Peyer's patch (tissue), 4 donors: ENCODE measurements at places on chromosomes 4 and X. TPM values are rescaled to one million over a fixed set of nuclear protein-coding genes. Genes with fewer than 3 reads are reported as not detected.
A peak's percentile ranks its signal among the peaks of the same experiment; 100 is the strongest.

DNA sequence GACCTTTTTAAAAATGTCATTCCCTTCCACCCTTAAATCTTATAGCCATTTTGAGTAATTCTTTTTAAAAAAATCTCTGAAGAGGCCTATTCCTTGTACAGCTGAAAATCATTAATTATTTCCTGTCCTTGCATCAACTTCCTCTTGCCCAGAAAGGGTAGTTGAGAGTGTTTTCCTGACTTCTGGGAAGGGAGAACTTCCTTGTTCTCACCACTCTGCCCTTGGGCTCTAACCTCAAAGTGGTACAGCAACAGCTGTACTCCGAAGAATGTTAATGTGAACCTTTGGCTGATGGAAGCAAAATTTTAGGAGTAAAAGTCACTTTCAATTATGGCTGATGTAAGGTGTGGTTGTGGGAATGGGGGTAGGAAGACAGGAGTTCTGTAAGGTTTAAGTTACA, 15.1 kb upstream of the FABP2 start:
- no peak for DNase-seq

COL25A1 gene
- not detected for total RNA-seq

DNA sequence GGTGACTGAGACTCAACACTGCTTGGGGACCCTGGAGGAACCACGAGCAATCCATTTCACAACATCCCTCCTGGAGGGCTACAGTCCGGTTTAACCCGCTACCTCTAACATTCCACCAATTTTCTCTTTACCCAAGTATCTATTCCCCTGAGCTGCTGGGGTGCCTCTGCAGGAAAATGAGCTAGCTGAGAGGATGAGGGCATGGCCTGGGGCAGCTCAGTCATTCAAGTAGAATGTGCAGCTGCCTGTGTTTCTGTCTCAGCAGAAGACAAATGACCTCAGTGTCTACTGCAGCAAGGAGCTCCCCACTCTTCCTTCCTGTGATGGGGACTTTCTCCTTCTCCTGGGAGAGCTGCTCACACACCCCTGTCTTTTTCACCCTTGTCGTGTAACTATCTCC, 120.8 kb downstream of the ZNF518B start:
- no peak for DNase-seq

DNA sequence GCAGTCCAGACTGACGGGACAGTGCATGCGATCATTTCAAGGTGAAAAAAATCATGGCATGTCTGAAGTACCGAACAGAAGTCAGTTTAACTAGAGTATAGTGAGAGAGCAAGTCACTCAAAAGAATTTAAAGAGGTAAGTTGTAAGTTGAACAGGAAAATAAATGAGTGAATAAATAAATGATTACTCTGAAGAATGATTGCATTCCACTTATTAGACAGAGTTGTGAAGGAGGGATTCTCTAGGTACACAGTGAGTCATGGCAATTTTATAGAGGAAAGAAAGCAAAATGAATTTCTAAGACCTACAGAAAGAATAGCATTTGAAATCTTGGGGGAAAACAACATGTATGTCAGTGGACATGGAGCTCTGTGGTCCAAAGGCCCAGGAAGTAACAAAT, 37.1 kb upstream of the SLC7A11 start:
- DNase-seq: no peak

- no peak for DNase-seq
Observed at GRCh38 chrX:150849486-150849885, 49.0 kb downstream of the CD99L2 start.

DNA sequence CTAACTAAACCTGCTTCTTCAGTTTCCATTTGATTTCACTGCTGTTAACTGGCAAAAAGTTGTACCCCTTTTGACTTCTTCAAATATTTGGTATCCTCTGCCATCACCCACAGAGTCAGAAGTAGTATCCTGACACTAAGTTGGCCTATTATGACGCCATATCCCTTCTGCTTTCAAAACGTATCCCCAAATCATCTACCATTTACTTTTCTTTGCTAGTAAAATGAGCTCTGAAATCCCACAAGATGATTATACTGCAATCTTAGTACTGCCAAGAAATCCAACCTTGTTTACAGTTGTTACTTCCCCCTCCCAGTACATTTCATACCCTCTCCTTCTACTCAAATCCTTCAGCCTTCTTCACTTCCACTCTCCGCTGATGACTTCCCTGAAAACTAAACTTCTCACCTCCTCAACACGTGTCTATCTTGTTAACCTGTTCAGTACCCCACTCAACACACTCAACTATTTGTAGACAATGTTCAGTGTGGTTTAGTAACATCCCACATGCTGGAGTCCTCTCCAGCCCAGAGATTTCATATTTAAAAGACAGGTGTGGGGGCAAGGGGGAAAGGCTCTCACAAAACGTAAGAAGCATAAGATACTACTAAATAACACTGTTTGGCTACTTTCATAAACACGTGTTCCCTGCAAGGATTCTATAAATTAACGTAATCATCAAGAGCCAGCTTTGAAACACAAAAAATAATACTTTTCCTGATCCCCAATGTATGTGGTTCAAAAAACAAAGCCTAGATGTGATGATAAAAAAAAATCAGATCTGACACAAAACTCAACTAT, 1.3 kb downstream of the NAF1 start:
- DNase-seq: no peak

- DNase-seq: no peak
Observed at GRCh38 chr4:169682372-169683047, 62.1 kb downstream of the CLCN3 start.

DNA sequence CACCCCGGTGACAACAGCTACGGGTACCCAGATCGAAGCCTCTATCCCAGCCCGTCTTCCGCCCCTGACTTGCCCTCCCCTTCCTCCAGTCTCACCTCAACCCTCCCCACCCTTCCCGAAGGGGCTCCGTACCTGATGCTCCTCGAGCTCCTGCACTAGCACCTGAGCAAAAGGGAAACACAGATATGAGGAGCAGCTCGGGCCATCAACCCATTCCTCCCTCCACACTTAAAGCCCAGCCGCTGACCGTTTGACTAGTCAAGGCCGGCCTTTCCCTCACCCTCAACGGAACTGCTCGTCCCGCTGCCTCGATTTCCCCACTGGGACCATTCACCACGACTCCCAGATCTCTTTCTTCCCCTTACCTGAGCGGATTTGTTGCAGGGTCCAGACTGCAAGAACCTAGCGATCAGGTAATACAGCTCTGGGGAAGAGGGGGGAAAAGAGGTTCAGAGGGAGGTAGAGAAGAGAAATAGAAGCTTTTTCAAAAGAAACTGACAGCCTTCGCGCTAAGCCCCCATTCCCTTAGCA, 731 bp downstream of the BRWD3 start:
- DNase-seq: peak; percentile 19

DNA sequence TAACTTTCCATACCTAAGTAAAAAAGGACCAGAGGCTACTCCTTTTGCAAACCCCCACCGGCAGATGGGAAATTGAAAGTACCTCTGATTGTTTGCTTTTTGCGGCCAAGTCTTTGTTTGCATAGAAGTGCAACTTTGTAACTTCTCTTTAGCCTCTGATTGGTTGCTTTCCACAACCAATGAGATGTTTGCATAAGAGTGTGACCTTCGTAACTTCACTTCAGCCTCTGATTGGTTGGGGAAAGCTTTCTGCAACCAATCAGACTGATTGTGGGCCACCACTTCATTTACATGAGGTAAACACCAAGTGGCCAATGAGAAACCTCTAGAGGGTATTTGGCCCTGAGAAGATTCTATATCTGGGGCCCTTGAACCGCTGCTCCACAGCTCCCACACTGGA, 48.8 kb upstream of the PGRMC1 start:
- DNase-seq: no peak

DNA sequence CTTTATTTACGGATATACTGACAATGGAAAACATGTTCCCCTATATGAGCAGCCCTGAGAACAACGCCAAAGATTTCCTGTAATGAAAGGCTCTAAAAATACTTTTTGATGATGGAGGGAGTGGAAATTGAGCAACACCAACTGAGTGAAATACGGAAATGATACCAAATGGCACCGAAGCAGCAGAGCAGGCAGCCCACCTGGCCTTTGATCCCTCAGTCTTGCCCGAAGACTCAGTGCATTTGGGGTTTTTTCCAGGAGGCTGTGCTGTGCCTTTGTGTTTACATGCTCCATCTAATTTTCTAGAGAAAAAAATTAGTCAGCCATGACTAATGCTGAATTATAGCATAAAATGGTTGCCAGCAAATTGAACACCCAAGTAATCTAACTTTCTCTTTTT, 169.9 kb upstream of the RBPJ start:
- no peak for DNase-seq

PPP2R2C gene
- not detected for total RNA-seq

DNA sequence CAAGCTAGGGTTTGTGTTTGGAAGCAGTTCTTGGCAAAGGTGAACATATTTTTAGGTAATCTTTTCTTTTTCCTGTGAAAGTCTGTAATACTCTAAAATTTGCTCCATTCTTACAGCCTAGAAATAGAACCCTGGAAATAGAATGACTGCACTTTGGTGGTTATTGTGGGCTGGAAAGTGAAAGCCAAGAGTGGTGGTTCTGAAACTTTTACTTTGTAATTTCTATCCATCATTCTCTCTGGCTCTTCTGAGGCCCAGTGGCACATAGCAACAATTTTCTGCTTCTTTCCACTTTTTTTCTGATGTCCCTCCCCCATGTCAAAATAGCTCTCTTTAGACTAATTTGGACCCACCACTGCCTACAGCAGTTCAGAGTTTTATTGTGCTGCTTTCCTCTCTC, 300.4 kb upstream of the RPS6KA3 start:
- DNase-seq: no peak

DNA sequence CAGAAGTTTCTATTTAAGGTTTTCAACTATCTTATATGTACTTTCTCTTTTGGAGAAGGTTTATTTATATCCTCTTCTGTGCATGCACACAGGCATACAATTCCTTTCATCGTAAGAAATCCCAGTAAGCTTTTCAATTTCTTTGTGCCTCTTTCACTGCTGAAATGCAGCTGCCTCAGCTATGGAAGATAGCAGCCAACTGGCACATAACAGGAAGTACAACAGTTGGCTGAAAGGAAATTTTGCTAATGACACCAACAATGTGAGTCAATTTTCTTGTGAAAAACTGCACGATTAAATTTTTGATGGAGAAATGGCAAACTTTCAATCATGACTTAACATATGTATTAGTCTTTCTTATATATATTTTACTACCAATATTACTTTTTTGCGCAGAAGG, 74.5 kb upstream of the PAQR3 start:
- DNase-seq: no peak

ARAP2 gene
- 115 TPM for total RNA-seq

GRCh38 chr4:174657472-174657871, 135.2 kb upstream of the HPGD start:
- no peak for DNase-seq

STAP1 gene
- 13.2 TPM for total RNA-seq

SMARCA5 gene
- total RNA-seq: 27.2 TPM

DNA sequence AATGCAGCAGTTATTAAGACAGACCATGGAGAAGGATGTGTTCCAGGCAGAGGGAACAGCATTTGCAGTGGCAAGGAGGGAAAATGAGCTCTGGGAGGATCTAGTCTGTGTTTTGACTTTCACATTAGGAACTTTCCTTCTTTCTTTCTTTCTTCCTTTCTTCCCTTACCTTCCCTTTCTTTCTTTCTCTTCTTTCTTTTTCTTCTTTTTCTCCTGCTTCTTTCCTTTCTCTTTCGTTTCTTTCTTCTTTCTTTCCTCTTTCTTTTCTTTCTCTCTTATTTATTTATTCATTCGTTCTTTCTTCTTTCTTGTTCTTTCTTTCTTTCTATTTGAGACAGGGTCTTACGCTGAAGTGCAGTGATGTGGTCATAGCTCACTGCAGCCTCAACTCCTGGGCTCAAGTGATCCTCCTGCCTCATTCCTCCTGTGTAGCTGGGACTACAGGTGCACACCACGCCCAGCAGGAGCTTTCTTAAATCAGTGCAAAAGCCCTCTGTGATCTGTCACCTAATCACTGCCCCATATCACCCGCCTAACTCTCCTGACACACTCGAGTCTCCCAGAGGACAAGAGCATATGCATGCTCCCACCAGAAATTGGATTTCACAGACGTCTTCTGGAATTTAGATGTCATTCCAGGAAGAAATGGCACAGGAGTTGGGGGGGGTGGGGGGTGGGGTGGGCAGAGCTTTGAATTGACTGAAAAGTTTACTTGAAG, 15.4 kb upstream of the SPATA4 start:
- no peak for DNase-seq

GRCh38 chrX:38402118-38402517, 49.7 kb downstream of the OTC start:
- no peak for DNase-seq

DNA sequence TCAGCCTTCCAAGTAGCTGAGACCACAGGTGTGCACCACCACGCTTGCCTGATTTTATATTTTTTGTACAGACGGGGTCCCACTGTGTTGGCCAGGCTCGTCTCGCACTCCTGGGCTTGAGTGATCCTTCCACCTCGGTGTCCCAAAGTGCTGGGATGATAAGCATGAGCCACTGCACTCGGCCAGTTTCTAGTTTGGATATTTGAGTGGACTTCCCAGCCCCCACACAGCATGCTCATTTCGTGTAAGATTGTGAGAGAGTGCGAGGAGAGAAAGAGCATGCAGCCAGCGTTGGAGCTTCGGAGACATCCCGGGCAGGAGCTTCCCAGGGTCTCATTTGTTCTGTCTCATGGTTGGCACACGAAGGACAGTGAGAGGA, 31.8 kb downstream of the ARSD start:
- DNase-seq: no peak

PNMA3 gene
- 0.80 TPM for total RNA-seq

GRCh38 chrX:54640736-54641135, 110.7 kb downstream of the GNL3L start:
- no peak for DNase-seq

- DNase-seq: peak; percentile 47
Observed at GRCh38 chrX:51461053-51462044, 35.0 kb downstream of the NUDT11 start.

DNA sequence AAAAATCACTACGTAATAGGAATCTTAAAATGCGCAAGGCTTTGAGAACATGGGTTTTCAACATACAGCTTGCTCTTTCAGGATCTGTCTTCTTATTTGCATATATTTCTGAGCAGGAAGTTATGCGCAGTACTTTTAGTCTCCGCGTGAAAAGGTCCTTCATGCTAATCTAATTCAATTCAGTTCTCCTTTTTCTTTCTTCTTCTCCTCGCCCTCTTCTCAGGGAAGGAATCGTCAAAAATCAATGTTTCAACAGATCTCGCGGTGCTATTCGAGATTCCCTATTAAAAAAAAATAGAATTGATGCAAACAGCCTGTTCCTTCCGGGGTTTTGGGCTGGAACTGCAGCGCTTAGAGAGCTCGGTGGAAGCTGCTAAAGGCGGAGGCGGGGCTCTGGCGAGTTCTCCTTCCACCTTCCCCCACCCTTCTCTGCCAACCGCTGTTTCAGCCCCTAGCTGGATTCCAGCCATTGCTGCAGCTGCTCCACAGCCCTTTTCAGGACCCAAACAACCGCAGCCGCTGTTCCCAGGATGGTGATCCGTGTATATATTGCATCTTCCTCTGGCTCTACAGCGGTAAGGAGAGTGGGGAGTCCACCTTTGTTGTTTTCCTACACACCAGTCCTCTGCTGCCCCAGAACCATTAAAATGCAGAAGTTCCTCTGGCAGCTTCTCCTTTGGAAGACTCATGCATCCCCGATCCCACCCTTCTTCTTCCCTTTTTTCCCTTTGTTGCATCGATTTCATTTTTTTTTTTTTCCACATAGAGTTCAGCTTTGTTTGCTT, at the start of the genes HMGN5 and SH3BGRL:
TSS of gene HMGN5 (minus strand) at position 243 of the 785 bp plus-strand sequence. CDS start 80,364 bp downstream, outside the sequence.
TSS of gene SH3BGRL (plus strand) at position 432 of the 785 bp plus-strand sequence. CDS start at position 531, 99 bp downstream.
- peak; percentile 75 for DNase-seq

GRCh38 chr4:39527296-39528060, at the start of gene UGDH:
UGDH (minus strand) TSS chr4:39527439; CDS start chr4:39521512, 5,927 bp downstream.
- DNase-seq: peak; percentile 94

TREX2 gene
- 1.1 TPM for total RNA-seq

GRCh38 chr4:86500527-86500926, 93.6 kb upstream of the PTPN13 start:
- DNase-seq: no peak

TDO2 gene
- total RNA-seq: not detected
